ENCODE measurements at places on chromosomes 13 and 19.

DNA sequence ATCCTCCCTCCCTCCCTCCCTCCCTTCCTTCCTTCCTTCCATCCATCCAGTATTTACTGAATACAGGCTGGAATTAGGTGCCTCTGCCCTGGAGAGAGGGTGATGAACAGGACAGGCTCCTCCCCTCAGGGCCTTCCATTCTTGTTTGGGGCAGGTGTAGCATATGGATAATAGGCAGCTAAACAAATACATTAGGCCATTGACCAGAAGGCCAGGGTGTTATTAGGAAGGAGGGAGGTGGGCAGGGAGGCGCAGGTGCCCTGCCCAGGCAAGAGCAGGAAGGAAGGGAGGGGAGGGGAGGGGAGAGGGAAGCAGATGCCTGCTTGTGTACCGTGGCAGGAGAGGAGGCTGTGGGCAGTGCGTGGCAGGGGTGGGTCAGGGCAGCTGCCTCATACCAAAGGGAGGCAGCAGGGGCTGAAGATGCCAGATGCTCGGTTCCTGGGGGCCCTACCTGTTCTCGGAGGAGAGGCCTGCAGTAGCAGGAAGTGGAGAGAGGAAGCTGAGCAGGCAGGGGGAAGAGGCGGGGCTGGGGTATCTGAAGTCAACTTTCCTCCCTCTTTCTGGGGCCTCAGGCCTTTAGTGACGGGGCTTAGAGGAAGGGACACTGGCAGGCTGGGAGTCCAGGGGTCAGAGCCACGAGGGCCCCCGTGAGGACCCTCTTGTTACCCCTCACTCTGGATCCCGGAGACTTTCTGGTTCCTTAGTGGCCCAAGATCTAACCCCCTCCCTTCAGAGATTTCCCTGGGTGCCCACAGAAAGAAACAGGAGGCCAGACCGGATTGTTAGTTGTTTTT is at the start of gene RINL:
Gene RINL (minus strand): TSS at position 495 of the 794 bp plus-strand sequence. CDS start 1,533 bp downstream, outside the sequence.
- DNase-seq, result peak; percentile 26

GRCh38 chr19:10142701-10143375 is 23.1 kb upstream of the EIF3G start:
- DNase-seq, result no peak

GRCh38 chr19:45497791-45498190 is 452 bp upstream of the PPM1N start:
- DNase-seq, result no peak

DNA sequence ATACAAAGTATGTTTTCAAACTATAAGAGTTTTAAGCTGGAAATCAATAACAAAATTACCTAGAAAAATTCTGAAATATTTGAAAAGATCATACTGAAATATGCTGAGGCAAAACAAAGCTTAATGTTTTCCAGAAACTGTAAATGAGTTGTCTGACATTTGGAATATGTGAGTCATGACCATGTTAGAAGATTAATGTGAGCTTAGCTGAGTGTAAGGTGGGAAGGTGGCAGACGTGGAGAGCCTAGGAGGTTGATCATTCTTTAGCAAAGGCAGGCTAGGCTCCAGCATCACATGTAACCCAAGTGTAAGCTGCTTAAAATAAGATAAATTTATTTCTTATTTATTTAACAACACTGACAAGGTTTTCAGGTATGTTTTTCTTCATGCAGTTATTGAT is 2086.1 kb upstream of the PCDH20 start:
- no peak for DNase-seq

- no peak for DNase-seq
Observed at GRCh38 chr13:38752686-38753085, 65.8 kb downstream of the FREM2 start.

GRCh38 chr13:57763689-57764088 is 132.1 kb downstream of the PCDH17 start:
- no peak for DNase-seq

DNA sequence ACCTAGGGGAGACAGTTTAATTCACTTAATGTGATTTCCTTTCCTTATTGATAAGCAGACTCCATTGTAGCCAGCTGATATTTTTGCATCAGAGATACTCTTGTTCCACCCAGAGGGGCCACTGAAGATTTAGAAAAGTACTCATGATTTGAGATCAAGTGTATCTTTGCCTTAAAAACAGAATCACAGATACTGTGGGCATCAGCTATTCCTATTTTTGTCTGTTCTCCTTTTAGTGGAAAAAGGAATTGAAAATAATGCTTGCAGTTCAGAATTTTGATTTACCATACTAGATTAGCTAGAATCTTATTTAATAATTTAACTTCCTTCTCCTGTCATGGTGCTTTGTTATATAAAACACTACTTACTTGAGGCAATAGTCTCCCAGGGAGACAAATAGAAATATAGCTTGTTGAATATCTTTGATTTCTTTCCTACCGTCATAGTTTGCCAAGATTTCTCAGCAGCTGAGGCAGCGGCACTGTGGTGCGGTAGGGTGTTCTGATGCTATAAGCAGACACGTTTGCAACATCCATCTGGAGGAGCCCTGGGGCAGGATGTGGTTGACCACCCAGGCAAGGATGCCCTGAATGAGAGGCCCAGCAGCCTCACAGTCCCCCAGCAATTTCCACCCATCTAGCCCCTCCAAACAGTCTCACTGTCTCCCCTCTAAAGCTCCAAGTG is 47.0 kb upstream of the RAP2A start:
- DNase-seq, result no peak

DNA sequence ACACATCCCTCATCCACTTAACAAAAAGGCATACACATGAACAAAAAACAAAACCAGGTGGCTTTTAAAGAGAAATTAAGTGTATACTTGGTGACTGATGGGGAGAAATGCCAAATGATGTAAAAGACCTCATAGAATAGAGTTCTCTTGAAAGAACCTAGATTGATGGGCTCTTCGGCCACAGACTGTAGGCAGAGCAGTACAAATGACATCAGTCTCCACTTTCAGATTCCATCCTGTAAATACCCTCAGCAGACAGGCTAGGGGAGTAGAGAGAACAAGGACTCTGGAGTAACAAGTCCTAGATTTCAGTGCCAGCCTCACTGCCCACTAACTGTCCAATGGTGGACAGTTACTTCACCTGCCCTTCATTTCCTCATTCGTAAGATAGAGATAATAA is 203.8 kb downstream of the MZT1 start:
- no peak for DNase-seq

DNA sequence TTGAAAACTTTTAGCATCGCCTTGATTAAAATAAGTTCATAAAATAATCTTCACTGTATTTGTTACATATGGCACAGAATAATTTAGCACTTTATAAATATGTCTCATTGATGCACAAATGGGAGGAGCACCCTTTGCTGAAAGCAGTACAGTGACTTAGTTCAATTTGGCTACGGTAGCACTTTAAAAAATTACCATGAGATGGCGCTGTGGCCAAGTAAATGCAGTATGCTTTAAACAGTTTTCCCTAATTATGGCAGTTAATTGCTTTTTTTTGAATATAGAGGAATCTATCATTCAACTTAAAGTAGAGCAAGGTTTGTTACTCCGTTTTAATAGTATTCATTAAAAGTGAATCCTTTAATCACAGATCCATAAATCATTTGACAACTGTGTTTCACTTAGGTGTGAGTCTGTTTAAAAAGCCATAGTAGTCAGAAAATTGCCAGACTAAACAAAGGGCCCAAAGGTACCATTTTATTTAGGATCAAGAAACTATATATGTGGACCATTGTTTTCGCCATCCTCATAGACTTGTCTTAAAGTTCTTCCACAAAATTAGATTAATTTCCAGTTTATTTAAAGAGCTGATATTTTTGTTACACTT is 34.7 kb upstream of the ESD start:
- no peak for DNase-seq

All from DMS 273 treated with DMSO at 0.1 percent for 48 hours (cell line).